ENCODE measurements at places on chromosomes 4 and X. TPM values are rescaled to one million over a fixed set of nuclear protein-coding genes. Genes with fewer than 3 reads are reported as not detected.

Gene MBNL3
- 257 TPM for polyA plus RNA-seq

Gene CHST7
- 2.4 TPM for polyA plus RNA-seq

Gene STIM2
- 22.3 TPM for polyA plus RNA-seq

Gene TGIF2LX
- not detected for polyA plus RNA-seq

Gene CXorf38
- 4.6 TPM for polyA plus RNA-seq

Gene CFP
- polyA plus RNA-seq, result not detected

Gene TCP11X2
- polyA plus RNA-seq, result not detected

Gene LEF1
- 0.31 TPM for polyA plus RNA-seq

Gene GABRE
- 63.7 TPM for polyA plus RNA-seq

Gene GLRA2
- not detected for polyA plus RNA-seq

Gene PDZD11
- polyA plus RNA-seq, result 47.0 TPM

Gene GAGE13
- not detected for polyA plus RNA-seq

Gene SLC38A5
- 73.4 TPM for polyA plus RNA-seq

Gene ADH6
- 37.9 TPM for polyA plus RNA-seq

Gene NPFFR2
- polyA plus RNA-seq, result not detected

Gene DACH2
- polyA plus RNA-seq, result not detected

Gene NOX1
- 0.10 TPM for polyA plus RNA-seq

Gene MED14
- 16.3 TPM for polyA plus RNA-seq

Gene DTHD1
- polyA plus RNA-seq, result not detected

Gene UGT2B17
- not detected for polyA plus RNA-seq

Gene DNAAF6
- not detected for polyA plus RNA-seq

Gene LAS1L
- 18.1 TPM for polyA plus RNA-seq

Gene CXCL11
- polyA plus RNA-seq, result not detected

Gene FBXW7
- 5.0 TPM for polyA plus RNA-seq

Gene SRPX2
- 6.7 TPM for polyA plus RNA-seq

Gene SYTL5
- 0.01 TPM for polyA plus RNA-seq

Gene SMIM43
- not detected for polyA plus RNA-seq

Gene PSAPL1
- 0.16 TPM for polyA plus RNA-seq

Gene CLIC2
- 0.25 TPM for polyA plus RNA-seq

Gene ABCG2
- polyA plus RNA-seq, result 7.4 TPM

Gene ASMT
- polyA plus RNA-seq, result 0.33 TPM

Gene KLF8
- 0.03 TPM for polyA plus RNA-seq

Gene CT55
- 0.08 TPM for polyA plus RNA-seq

Gene RAB41
- polyA plus RNA-seq, result not detected

Gene TTC29
- not detected for polyA plus RNA-seq

Gene HERC5
- polyA plus RNA-seq, result 0.13 TPM

Gene GLUD2
- polyA plus RNA-seq, result 2.7 TPM

Gene HPGD
- polyA plus RNA-seq, result 0.24 TPM

Gene MAGEA2
- polyA plus RNA-seq, result 0.05 TPM

Gene PASD1
- polyA plus RNA-seq, result not detected

Gene PDCL2
- not detected for polyA plus RNA-seq

Gene SMARCA1
- polyA plus RNA-seq, result 78.9 TPM

Gene CAPN6
- 0.01 TPM for polyA plus RNA-seq

Gene GCNA
- 0.44 TPM for polyA plus RNA-seq

Gene STS
- 0.88 TPM for polyA plus RNA-seq

Gene IL13RA2
- polyA plus RNA-seq, result not detected

Gene ZNF674
- polyA plus RNA-seq, result 2.9 TPM

Gene GPAT3
- 2.4 TPM for polyA plus RNA-seq

Gene DOK7
- polyA plus RNA-seq, result 0.05 TPM

Gene ADH1C
- not detected for polyA plus RNA-seq

Gene RPS6KA6
- polyA plus RNA-seq, result not detected

Gene SSX4
- not detected for polyA plus RNA-seq

Gene GDPD2
- 0.08 TPM for polyA plus RNA-seq

Gene STARD8
- 0.10 TPM for polyA plus RNA-seq

Gene UBQLN2
- 7.6 TPM for polyA plus RNA-seq

Gene ATP11C
- 8.5 TPM for polyA plus RNA-seq

Measured in HepG2 (cell line).